Neuronal stem cell (in vitro differentiated cells): ENCODE measurements at places on chromosomes 4 and X.

DNA sequence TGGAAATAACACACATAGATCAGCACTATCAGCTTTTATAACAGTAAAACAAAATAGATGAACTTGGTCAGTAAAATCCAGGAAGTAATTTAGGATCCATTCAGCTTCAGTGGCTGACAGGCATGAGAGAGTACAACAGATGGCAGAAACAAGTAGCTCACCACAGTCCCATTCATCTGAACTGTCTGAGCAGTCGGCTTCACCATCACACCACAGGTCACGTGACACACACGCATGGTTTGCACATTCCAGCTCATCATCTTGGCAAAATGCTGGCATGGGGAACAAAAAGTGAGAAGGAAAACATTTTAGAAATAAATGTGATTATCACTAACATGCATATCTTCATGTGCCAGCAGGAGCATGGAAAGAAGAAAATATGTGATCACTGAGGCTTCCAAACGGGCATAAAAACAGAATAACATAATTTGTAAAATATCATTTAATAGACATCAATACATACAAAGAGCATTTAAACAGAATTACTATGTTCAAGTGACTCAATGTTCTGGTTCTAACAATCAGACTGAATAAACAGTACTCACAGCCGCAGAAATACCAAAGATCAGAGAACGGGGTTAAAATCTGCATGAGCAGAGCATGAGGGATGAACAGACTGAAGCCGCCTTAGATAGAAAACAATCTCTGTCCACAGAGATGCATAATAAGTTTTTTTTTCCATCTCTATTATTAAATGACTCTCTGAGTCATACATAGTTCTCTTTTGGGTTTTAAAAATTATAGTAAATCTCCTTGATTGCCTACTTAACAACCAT lies 158.1 kb downstream of the ATP10D start:
- no peak overlapping the region for H3K4me3 ChIP-seq
- no peaks in the 10 kb centered on the region for H3K4me1 ChIP-seq
- no peaks in the 10 kb centered on the region for H3K27me3 ChIP-seq
- DNase-seq: no peak
- H3K36me3 ChIP-seq: no peaks in the 10 kb centered on the region

DNA sequence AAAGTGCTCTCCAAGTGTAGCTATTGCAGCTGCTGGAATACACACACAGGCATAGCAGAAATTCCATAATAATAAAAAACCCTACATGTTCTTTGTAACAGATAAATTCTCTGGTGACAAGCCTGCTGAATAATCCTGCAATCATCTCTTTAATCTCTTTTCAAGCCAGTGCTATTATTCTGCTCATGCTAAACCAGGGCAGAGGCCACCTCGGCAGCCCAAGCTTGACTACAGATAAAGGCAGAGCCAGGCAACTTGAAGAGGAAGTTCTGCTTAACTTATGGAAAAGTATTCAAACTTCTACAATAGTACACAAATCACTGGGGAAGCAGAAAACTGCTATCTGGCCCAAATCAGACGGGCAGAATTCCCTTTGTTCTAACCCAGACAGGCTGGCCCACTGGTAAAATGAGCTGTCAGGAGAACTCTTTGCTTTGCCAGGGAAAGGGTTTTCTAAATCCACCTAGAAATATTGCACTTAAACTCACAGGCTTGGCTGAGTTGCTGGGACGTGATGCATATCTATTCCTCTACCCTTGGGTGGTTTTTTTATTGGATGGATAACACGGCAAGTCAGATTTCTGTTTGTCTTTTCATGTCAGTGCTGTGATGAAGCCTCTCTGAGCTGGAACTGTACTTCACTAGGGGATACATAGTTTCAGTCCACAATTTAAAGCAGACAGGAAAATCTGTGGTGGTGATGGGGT lies 70.5 kb downstream of the GATB start:
- no peaks in the 10 kb centered on the region for H3K27me3 ChIP-seq
- no peak for DNase-seq
- peaks cover 48% of the 10 kb centered on the region for H3K4me1 ChIP-seq
- H3K36me3 ChIP-seq: no peaks in the 10 kb centered on the region

DNA sequence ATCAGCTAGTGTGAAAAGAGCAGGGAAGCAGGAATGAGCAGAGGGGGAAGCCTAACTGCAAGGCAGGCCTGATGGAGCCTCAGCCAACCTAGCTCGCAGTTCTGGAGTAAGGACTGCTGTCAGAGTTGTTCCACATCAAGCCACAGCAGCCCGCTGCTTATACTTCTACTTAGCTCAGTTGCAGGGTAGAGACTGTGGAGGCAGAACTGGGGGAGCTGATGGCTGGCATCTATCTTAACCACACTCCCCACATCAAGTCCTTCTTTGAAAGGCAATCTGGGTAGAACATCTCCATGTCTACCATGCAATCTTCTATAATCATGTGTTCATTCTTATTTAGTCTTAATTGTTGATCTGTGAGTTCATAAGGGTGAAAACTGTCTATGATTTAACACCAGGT lies 46.1 kb downstream of the DDX60 start:
- no peaks in the 10 kb centered on the region for H3K36me3 ChIP-seq
- DNase-seq: no peak
- no peak overlapping the region for H3K4me3 ChIP-seq
- H3K4me1 ChIP-seq: no peaks in the 10 kb centered on the region
- no peak overlapping the region for H3K27ac ChIP-seq
- H3K27me3 ChIP-seq: no peaks in the 10 kb centered on the region

GRCh38 chrX:63809173-63809572 lies 24.2 kb upstream of the ARHGEF9 start:
- DNase-seq: no peak
- no peaks in the 10 kb centered on the region for H3K36me3 ChIP-seq
- no peak overlapping the region for H3K4me3 ChIP-seq

- no peaks in the 10 kb centered on the region for H3K36me3 ChIP-seq
- H3K4me1 ChIP-seq: peaks cover 9% of the 10 kb centered on the region
- H3K27me3 ChIP-seq: no peaks in the 10 kb centered on the region
- no peak for DNase-seq
Observed at GRCh38 chr4:101158134-101158482, 189.2 kb downstream of the PPP3CA start.

GRCh38 chrX:80223982-80224579 lies 196.2 kb upstream of the TENT5D start:
- H3K27ac ChIP-seq: no peak overlapping the region
- no peaks in the 10 kb centered on the region for H3K27me3 ChIP-seq
- H3K36me3 ChIP-seq: no peaks in the 10 kb centered on the region
- no peak for DNase-seq

- peaks cover 34% of the 10 kb centered on the region for H3K36me3 ChIP-seq
- no peak overlapping the region for H3K4me3 ChIP-seq
- H3K27me3 ChIP-seq: no peaks in the 10 kb centered on the region
- no peak for DNase-seq
- no peak overlapping the region for H3K27ac ChIP-seq
Observed at GRCh38 chr4:2226261-2226660, 15.7 kb downstream of the HAUS3 start.

- no peaks in the 10 kb centered on the region for H3K36me3 ChIP-seq
- no peak for DNase-seq
- no peaks in the 10 kb centered on the region for H3K27me3 ChIP-seq
- H3K4me3 ChIP-seq: no peak overlapping the region
- no peaks in the 10 kb centered on the region for H3K4me1 ChIP-seq
Observed at GRCh38 chr4:114311787-114312186, 286.8 kb upstream of the UGT8 start.

- no peaks in the 10 kb centered on the region for H3K4me1 ChIP-seq
- no peaks in the 10 kb centered on the region for H3K27me3 ChIP-seq
- peaks cover 92% of the 10 kb centered on the region for H3K36me3 ChIP-seq
- no peak overlapping the region for H3K4me3 ChIP-seq
- no peak overlapping the region for H3K27ac ChIP-seq
Observed at GRCh38 chr4:3223346-3223745, 25.6 kb upstream of the MSANTD1 start.

- H3K4me1 ChIP-seq: peaks cover 9% of the 10 kb centered on the region
- no peaks in the 10 kb centered on the region for H3K27me3 ChIP-seq
- no peak for DNase-seq
- no peaks in the 10 kb centered on the region for H3K36me3 ChIP-seq
- no peak overlapping the region for H3K27ac ChIP-seq
Observed at GRCh38 chr4:168637872-168638756, 141.3 kb downstream of the PALLD start.

GRCh38 chr4:180664766-180665368 lies 1578.3 kb upstream of the TENM3 start:
- H3K27me3 ChIP-seq: no peaks in the 10 kb centered on the region
- H3K27ac ChIP-seq: no peak overlapping the region
- H3K4me3 ChIP-seq: no peak overlapping the region
- H3K4me1 ChIP-seq: peaks cover 2% of the 10 kb centered on the region
- H3K36me3 ChIP-seq: no peaks in the 10 kb centered on the region
- peak; percentile 72 for DNase-seq

- peaks cover 3% of the 10 kb centered on the region for H3K4me1 ChIP-seq
- no peaks in the 10 kb centered on the region for H3K36me3 ChIP-seq
- no peak for DNase-seq
- H3K27ac ChIP-seq: no peak overlapping the region
Observed at GRCh38 chr4:30763321-30763727, 43.2 kb downstream of the PCDH7 start.

GRCh38 chr4:153432965-153433753 lies 33.0 kb upstream of the TMEM131L start:
- H3K27ac ChIP-seq: no peak overlapping the region
- no peak overlapping the region for H3K4me3 ChIP-seq
- H3K36me3 ChIP-seq: no peaks in the 10 kb centered on the region
- DNase-seq: no peak
- no peaks in the 10 kb centered on the region for H3K4me1 ChIP-seq

DNA sequence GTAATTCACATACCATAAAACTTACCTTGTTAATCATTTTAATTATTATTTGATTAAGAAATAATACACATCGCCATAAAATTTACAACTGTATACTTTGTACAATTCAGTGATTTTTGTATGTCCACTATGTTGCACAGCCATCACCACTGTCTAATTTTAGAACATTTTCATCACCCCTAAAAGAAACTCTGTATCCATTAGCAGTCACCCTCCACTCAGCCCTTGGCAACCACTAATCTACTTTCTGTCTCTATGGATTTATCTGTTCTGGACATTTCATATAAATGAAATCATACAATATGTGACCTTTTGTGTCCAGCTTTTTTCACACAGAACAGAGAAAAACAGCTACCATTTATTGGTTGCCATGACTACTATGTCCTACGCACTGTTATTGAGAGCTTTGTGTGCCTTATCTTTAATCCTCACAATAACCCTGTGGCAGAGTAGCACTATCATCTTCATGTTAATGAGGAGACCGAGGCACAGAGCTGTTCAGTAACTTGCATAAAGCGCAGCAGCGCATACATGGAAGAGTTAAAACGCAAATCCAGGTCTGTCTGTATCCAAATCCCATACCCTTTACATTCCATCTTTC lies 64.6 kb upstream of the PAGE1 start:
- H3K4me3 ChIP-seq: no peak overlapping the region
- H3K27ac ChIP-seq: no peak overlapping the region
- H3K27me3 ChIP-seq: no peaks in the 10 kb centered on the region
- H3K36me3 ChIP-seq: no peaks in the 10 kb centered on the region
- no peaks in the 10 kb centered on the region for H3K4me1 ChIP-seq

DNA sequence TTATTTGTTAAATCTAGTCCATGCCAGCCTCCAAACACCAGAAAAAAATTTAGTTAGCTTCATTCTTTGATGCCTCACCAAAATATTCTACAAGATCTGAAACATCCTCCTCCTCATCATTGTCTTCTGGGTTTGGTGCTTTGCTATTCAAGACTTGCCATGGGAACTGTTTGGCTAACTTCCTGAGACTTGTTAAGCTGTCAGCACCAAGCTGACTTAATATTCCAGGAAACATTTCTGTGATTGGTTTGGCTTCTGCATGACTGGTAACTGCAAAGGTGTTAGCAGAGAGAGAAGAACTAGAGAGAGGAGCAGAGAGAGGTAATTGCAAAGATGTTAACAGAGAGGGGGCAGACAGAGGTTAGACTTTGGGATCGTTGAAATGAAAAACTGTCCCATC lies 101.3 kb downstream of the PALLD start:
- H3K4me3 ChIP-seq: no peak overlapping the region
- no peak overlapping the region for H3K27ac ChIP-seq
- DNase-seq: no peak
- H3K36me3 ChIP-seq: no peaks in the 10 kb centered on the region
